ENCODE measurements at places on chromosomes 4 and X.

DNA sequence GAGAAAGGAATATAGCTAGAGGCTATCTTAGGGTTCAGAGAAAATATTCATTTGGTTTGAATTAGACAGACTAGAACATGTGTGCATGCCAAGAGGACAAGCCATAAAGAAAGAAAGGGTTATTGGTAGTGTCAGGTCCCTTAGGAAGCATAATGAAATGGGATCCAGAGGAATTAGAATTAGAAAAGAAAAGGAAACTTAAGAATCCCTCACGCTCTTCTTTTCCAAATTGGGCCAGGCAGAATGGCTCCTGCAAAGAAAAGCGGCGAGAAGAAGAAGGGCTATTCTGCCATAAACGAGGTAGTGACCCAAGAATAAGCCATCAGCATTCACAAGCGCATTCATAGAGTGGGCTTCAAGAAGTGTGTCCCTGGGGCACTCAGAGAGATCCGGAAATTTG is 4.9 kb upstream of the ABCG2 start:
- no peak for DNase-seq

- DNase-seq, result no peak
Observed at GRCh38 chr4:135515295-135515694, 1313.7 kb upstream of the PABPC4L start.

DNA sequence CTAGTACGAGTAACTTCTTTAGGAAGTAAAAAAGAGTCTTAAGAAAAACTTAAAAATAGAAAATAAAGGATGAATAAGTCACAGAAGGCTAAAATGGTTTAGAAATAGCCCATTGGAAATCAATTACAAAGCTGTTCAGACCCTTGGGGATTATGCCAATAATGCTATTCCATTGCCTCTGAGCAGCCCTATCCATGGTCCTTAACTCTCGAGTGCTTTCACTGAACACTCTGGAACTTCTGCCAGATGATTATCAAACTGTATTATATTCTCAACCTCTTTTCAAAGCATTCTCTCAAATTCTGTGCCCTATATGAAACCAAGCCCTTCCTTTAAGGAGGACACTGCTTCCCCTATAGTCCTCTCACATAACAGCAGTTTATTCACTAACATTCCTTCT is 17.0 kb downstream of the SLC9B1 start:
- DNase-seq, result no peak

DNA sequence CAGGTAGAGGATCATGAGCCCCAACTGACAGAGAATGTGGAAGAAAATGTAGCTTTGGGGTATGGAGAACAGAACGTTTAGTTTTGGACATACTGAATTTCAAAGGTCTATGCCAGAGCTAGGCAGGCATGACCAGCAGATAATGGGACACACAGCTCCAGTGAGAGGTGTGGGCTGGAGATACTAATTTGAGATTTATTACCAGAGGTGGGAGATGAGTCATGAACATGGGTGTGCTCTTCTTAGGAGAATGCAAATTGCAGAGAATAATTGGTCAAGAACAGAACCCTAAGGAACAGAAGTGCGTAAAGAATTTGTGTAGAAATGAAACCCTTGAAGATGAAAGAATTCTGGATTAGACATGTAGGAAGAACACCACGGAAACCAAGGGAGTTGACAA is 125.2 kb downstream of the PACRGL start:
- DNase-seq, result no peak

DNA sequence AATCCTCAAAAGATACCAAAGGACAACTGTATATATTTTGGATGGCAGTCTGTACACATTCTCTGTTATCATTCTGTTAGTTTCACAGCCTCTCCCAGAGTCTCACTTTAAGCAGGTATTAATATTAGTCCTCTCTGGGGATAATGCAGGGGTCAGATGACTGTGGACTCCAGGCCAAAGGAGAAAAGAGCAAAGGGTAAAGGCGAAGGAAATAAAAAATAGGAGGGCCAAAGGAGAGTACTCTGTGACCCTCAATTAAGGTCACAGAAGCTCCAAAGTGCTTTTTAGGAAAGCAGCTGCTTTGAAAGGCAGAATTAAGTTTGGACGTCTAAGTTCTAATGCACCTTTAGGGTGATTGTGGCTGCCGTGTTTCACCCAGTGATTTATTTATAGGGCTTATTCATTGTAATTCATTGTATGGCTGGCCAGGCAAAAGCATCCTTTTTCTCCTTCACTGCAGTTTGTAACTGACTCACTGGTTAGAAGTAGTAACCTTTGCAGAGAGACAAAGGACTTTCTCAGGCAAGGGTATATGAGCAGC is 7.8 kb downstream of the MSMO1 start:
- no peak for DNase-seq

- DNase-seq, result no peak
Observed at GRCh38 chr4:129179276-129179675, 83.3 kb downstream of the C4orf33 start.

DNA sequence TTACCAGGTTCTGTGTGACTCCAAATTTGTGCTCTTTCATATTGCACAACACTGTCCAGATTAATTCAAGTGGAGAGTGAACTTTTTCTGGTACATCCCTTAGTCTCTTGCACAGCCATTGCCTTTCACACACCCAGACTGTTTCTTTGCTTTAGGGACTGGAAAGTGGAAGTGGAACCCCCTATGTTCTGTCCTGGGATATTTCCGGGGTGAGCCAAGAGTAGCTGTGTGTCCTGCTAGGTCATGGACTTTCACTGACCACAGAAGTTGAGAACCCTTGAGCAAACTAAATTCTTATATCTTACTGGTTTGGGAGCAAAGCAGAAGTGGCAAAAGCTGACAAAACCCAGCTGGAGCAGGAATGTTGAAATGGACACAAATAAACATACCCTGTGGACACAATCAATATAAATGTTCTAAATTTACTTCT is 10.3 kb upstream of the VSIG4 start:
- DNase-seq, result no peak

- DNase-seq, result no peak
Observed at GRCh38 chrX:27186671-27187070, 276.5 kb downstream of the PPP4R3C start.

DNA sequence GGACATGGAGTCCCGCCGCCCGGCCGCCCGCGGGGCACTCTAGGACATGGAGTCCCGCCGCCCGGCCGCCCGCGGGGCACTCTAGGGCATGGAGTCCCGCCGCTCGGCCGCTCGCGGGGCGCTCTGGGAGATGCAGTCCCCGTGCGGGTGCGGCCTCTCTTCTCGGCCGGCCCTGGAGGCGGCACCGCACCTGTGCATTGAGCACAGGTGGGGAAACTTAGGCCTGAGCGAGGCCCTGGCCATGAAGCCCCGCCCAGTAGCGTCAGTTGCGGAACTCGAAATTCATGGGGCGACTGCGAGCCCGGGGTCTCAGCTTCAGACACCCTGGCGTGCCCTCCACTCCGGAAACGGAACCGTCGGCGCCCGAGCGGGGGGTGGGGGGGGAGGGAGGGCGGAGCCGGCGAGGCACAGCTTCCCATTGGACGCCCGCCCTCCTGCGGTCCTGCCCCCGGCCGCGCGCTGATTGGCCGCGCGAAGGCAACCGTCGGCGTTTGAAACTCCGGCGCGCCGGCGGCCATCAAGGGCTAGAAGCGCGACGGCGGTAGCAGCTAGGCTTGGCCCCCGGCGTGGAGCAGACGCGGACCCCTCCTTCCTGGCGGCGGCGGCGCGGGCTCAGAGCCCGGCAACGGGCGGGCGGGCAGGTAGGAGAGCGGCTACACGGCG is at the start of the genes TACC3 and TMEM129:
Gene TACC3 (plus strand): TSS at position 519 of the 663 bp plus-strand sequence. CDS start 1,901 bp downstream, outside the sequence.
Gene TMEM129 (minus strand): TSS at position 321 of the 663 bp plus-strand sequence. CDS start 486 bp downstream, outside the sequence.
- DNase-seq, result peak; percentile 98

GRCh38 chr4:2322841-2323240 is 60.9 kb upstream of the MXD4 start:
- DNase-seq, result no peak

GRCh38 chrX:79182616-79183015 is 38.1 kb downstream of the GPR174 start:
- no peak for DNase-seq

- no peak for DNase-seq
Observed at GRCh38 chr4:74394476-74395136, 29.7 kb downstream of the EREG start.

- DNase-seq, result no peak
Observed at GRCh38 chrX:103737696-103738095, 27.0 kb downstream of the TMEM31 start.

DNA sequence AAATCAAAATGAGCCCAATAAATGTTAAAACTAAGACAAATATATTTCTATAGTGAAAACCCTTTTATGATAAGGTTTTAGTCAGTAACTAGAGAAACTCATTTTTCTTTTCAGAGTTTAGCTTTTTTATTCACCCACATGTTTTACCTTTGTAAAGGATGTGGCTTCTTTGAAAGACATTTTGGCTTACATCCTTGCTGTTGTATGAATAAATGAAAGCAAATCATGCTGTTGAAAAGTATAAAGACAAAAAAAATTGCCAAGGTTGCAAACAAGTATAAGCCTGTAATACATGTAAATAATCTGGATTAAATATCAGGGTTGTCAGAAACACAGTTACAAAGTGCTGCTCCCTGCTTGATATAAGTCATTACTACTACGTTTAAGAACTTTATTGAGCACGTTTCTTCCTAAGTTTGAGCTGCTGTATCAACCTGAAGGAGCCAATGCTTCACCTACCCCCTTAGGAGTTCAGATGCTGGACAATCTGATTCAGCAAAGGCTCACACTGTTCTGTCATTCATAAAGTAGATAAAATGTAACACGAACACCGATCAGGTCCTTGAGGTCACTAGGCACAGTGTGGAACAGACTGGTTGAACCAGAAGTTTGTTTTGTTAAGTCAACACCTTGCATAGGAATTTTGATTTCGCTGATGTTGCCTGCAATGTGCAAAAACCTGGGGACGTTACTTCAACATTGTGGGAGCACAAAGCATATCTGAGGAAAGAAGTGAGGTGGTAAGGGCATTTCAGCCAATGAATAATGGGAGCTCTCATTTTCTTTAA is 321.2 kb upstream of the BMP3 start:
- DNase-seq, result no peak

GRCh38 chrX:150766351-150767044 is 73.3 kb downstream of the MTMR1 start:
- no peak for DNase-seq

- DNase-seq, result no peak
Observed at GRCh38 chr4:155032521-155033229, 175.8 kb upstream of the NPY2R start.

DNA sequence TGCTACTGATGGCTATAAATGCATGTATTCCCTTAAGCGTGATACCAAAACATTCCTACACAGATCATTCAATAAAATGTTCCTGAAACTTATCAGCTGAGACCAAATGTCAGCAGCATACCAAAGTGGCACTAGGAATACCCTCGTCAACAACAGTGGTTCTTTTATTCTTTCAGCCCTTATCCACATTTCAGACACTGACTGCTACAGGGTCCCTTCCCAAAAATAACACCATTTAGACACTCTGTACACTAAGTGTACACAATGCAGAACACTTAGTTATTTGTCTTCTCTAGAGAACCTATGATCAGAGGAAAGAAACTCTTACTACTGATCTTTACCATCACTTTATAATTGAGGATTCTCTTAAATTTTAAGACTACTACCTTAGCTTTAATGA is 94.1 kb downstream of the ATRX start:
- DNase-seq, result no peak

DNA sequence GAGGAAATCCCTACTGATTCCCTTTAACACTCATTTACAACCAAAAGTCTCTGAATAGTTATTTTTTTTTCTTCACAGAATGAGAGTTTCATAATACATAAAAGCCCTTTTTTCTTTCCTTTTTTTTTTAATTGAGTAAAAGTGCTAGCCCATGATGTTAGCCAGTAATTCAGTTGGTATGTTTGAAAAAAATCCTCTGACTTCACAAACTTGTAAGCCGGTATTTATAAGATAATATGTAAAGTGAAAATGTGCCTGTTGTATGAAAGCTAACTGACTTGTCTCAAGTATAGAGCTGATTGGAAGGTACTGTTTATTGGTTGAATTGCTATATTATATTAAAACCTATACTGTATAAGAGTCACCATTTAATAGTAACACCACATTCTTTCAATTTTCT is 70.2 kb upstream of the NEIL3 start:
- no peak for DNase-seq

DNA sequence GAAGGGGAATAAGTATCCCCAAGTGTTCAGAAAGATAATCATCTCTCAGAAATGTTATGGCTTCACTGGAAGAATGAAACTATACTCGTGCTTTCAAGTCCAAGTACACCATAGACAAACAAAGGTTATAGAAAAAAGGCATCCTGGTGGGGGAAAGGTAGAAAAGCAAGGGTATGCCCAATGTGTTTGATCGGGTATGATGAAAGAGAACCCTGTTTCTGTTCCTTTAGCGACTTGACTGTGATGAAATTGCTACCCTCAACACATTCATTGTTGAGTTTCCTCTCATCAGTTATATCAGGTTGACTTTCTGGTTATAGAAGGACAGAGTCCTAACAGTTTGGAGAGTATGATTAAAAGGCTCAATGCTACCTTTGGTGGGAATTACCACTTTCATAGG is 464.3 kb downstream of the GRXCR1 start:
- no peak for DNase-seq

- no peak for DNase-seq
Observed at GRCh38 chr4:110472583-110473329, 3.2 kb upstream of the ENPEP start.
